Thyroid gland (tissue), 4 donors: ENCODE measurements at places on chromosomes 6 and 20.

- no peaks in the 10 kb centered on the region for H3K27me3 ChIP-seq
- H3K4me1 ChIP-seq, result no peaks in the 10 kb centered on the region
- H3K4me3 ChIP-seq, result no peak overlapping the region
- no peaks in the 10 kb centered on the region for H3K36me3 ChIP-seq
Observed at GRCh38 chr6:111926731-111927302, 53.6 kb upstream of the FYN start.

- no peaks in the 10 kb centered on the region for H3K27me3 ChIP-seq
- H3K4me3 ChIP-seq, result no peak overlapping the region
- peak; percentile 63 for DNase-seq
- peaks cover 18% of the 10 kb centered on the region for H3K4me1 ChIP-seq
- no peaks in the 10 kb centered on the region for H3K36me3 ChIP-seq
Observed at GRCh38 chr6:53614676-53615075, 50.9 kb downstream of the KLHL31 start.

DNA sequence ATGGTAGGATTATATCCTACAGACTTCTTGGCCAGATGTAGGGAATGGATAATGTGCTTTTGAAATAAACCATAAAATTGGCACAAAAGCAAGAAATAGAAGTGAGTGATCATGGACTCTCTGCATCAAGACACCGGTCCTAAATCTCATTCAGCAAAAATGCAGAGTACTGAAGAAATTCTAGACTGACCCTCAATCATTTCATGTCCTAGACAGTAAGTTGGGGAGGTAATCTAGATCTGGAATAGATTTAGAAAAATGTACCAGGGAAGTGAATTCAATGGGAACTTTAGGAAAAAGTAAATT is 69.7 kb upstream of the ADTRP start:
- no peak for DNase-seq
- H3K36me3 ChIP-seq, result no peaks in the 10 kb centered on the region
- no peak overlapping the region for H3K27ac ChIP-seq
- no peaks in the 10 kb centered on the region for H3K27me3 ChIP-seq
- no peak overlapping the region for H3K4me3 ChIP-seq

GRCh38 chr6:4568138-4568537 is 208.1 kb upstream of the CDYL start:
- peaks cover 6% of the 10 kb centered on the region for H3K4me1 ChIP-seq
- no peak for DNase-seq
- no peak overlapping the region for H3K27ac ChIP-seq

GRCh38 chr6:169827290-169827717 is 75.9 kb downstream of the ERMARD start:
- H3K27me3 ChIP-seq, result no peaks in the 10 kb centered on the region
- DNase-seq, result no peak
- H3K4me1 ChIP-seq, result peaks cover 3% of the 10 kb centered on the region
- no peaks in the 10 kb centered on the region for H3K36me3 ChIP-seq
- no peak overlapping the region for H3K4me3 ChIP-seq
- H3K27ac ChIP-seq, result no peak overlapping the region
